ENCODE measurements at places on chromosomes 1 and 21.

- DNase-seq, result no peak
Observed at GRCh38 chr1:47411436-47411835, 4.6 kb upstream of the FOXE3 start.

- no peak for DNase-seq
Observed at GRCh38 chr21:34865400-34866241, 183.5 kb downstream of the RUNX1 start.

- no peak for DNase-seq
Observed at GRCh38 chr1:34002810-34003209, 138.9 kb downstream of the HMGB4 start.

DNA sequence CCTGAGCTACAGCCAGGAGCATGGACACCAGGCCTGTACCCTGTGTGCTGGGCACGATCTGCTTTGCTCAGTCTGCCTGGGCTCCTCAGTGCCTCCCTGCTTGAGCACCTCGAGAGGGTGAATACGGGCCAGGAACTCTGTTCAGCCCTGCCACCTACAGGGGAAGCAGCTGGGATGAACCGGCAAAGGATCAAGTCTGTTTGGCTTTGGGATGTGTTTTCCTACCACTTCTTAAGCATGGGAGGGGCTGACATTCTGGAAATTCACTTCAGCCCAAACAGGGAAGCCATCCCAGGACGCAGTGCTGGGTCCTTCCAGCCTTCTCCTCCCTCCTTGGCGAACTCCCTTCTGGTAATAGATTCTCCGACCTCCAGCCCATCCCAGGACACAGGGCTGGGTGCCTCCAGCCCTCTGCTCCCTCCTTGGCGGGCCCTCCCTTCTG, 55.8 kb upstream of the SELENON start:
- no peak for DNase-seq

DNA sequence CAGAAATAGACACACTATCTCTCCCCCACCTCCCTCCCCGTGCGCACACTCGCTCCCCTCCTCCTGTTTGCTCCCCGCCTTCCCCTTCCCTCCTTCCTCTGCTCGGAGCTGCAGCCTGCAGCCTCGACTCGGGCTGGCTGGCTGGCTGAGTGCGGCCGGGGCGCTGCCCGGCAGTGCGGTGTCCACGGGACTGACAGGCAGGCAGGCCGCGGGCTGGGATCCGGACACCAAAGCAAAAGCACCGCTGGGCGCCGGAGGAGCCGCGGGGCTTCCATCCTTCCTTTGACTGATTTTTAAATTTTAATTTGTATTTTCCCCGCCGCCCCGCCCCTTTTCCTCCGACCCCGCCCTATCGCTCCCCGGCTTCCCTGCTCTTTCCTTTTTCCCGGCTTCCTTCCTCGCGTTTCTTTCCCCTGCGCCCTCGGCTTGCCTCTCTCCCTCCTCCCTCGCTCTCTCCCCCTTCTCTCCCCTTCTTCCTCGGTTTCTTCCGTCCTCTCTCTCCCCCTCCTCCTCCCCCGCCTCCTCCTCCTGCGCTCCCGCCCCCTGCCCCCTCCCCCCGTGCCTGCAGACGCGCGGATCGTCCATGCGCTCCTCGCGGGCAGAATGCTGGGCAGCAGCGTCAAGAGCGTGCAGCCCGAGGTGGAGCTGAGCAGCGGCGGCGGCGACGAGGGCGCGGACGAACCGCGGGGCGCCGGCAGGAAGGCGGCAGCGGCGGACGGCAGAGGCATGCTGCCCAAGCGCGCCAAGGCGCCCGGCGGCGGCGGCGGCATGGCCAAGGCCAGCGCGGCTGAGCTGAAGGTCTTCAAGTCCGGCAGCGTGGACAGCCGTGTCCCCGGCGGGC, 109.4 kb downstream of the NAV1 start:
- no peak for DNase-seq

- no peak for DNase-seq
Observed at GRCh38 chr1:232581932-232582331, 48.0 kb downstream of the SIPA1L2 start.

DNA sequence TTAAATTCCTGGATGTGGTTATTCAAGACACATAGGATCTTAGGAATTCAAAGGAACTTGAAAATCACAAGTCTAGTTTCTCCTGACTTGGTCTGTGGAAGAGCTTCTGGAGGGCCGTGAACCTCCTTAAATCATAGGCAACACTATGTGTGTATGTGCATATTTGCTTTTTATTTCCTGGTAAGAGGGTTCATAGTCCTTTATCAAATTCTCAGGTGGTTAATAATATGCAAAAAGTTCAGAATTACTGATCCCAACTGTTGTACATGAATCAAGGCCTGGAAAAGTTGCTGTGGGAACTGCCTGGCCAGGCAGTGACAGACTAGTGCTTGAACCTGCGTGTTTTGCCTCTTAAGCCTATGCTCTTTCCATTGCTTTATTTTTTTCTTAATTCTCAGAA, 12.9 kb downstream of the MTR start:
- DNase-seq, result no peak

Measured in activated effector memory CD4-positive, alpha-beta T cell treated with Interleukin-2 at 50 U/mL for 16 hours (primary cell).